ENCODE measurements at places on chromosomes 13 and 19.

DNA sequence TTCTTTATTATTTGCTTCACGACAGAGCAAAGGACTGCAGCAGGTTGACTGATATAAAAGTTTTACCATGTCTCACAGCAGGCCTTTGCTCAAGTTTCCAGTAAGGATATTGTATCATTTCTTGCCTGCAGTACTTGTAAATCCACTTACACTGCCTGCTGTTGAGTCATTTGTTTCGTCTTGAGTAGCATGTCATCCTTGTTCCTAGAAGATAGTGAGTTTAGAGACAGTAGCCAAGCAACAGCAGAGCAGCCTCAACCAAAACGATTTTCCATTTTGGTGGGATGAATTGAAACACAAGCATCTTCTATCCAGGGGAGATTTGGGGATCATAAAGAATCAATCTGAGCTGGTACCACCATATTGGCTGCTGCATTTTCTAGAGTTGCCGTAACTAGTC is 24.0 kb upstream of the ALOX5AP start:
- no peaks in the 10 kb centered on the region for H3K36me3 ChIP-seq
- H3K4me1 ChIP-seq: no peaks in the 10 kb centered on the region
- no peak overlapping the region for H3K4me3 ChIP-seq
- no peak overlapping the region for H3K27ac ChIP-seq
- DNase-seq: no peak

- H3K4me3 ChIP-seq: no peak overlapping the region
- H3K27ac ChIP-seq: no peak overlapping the region
- no peak for DNase-seq
- no peaks in the 10 kb centered on the region for H3K4me1 ChIP-seq
- H3K27me3 ChIP-seq: no peaks in the 10 kb centered on the region
Measured at GRCh38 chr13:111165241-111166010, 50.3 kb downstream of the ARHGEF7 start.

DNA sequence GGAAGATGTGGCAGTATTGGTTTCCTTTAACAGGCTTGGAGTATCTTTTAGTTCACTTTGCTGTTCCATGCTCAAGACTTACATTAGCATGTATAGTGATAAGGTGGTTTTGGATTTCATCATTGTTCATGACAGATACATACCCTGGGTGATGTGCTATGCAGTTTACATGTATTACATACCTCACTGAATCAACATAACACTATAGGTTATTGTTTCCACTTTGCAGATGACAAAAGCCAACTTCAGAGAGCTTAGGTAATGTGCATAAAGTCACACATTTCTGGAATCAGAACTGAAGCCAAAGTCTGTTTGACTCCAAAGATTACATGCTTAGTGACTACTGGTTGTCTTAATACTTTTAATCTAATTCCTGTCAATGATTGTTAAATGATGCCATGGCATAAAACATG is 7.1 kb downstream of the COMMD6 start:
- no peaks in the 10 kb centered on the region for H3K27me3 ChIP-seq
- H3K4me3 ChIP-seq: no peak overlapping the region
- no peaks in the 10 kb centered on the region for H3K4me1 ChIP-seq
- no peaks in the 10 kb centered on the region for H3K36me3 ChIP-seq
- no peak overlapping the region for H3K27ac ChIP-seq

DNA sequence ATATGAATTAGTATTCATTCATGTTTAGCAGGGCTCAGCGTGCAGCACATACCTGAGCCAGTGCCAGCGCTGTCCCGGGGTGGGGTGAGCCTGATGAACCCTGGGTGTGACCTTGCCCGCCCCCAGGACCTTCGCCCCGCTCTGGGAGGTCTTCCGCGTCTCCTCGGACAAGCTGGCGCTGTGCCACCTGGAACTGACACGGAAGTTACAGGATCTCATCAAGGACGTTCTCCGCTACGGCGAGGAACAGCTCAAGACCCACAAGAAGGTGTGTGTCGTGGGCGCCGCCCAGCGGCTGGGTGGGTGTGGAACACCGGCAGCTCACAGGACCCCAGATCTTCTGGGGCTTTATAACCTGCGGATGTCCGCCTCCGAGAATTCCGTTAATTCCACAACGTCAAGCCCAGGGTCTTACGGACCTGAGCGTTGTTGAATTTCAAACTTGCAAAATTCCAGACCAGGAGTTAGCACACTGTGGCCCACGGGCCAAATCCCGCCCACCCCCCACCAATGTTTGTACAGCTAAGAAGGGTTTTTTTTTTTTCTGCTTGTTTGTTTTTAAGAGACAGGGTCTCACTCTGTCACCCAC is 15.4 kb downstream of the FCHO1 start:
- H3K36me3 ChIP-seq: no peaks in the 10 kb centered on the region
- no peaks in the 10 kb centered on the region for H3K27me3 ChIP-seq
- no peak overlapping the region for H3K27ac ChIP-seq

GRCh38 chr13:106113796-106114195 is 421.7 kb downstream of the EFNB2 start:
- no peaks in the 10 kb centered on the region for H3K4me1 ChIP-seq
- no peak for DNase-seq
- no peak overlapping the region for H3K4me3 ChIP-seq
- no peaks in the 10 kb centered on the region for H3K36me3 ChIP-seq

DNA sequence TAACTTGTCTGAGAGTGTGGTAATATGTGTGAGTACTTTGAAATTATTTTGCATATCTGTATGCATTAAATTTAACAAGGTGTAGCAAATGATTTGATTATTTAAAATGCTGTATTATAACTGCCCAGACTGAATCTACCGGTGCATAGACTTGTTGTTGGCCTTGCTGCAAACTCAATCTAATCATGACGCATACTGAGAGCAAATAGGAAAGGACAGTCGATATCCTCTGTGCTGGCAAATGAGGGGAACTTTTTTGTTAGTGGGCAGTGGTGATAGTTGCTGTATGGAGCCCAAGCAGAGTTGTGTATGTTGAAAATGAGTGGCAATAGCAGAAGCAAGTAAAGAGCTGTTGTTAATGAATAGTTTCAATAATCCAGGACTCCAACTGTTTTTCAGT is 127.4 kb downstream of the LMO7 start:
- no peak for DNase-seq
- no peaks in the 10 kb centered on the region for H3K36me3 ChIP-seq
- H3K4me3 ChIP-seq: no peak overlapping the region
- no peaks in the 10 kb centered on the region for H3K27me3 ChIP-seq
- H3K27ac ChIP-seq: no peak overlapping the region

- peak; percentile 94 for DNase-seq
- no peaks in the 10 kb centered on the region for H3K27me3 ChIP-seq
- no peaks in the 10 kb centered on the region for H3K36me3 ChIP-seq
- peak overlapping the region; percentile 84 for H3K27ac ChIP-seq
Measured at GRCh38 chr19:17327654-17328516, 6.8 kb downstream of the ANO8 start.

GRCh38 chr13:44278166-44278565 is 95.5 kb upstream of the SERP2 start:
- DNase-seq: no peak
- H3K27me3 ChIP-seq: no peaks in the 10 kb centered on the region
- H3K4me3 ChIP-seq: no peak overlapping the region
- H3K27ac ChIP-seq: peak overlapping the region; percentile 2

Measured in breast epithelium (tissue), 4 donors.